ENCODE measurements at places on chromosomes 5 and 9.

DNA sequence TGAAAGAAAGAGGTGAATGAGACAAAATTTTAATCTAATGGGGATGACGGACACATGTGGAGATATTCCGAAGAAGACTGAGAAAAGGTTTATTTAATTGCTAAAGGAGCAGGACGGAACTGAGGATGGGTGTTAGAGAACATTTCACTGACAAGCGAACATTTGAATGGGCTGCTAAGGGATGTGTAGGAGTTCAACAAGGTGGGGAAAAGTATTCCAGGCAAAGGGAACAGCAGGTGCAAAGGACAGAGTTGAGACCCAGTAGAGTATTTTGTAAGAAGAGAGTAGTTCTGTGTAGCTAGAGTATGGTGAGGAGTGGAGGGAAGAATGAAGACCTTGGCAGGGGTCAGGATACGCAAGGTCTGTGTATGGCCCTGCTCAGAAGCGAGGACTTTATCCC, 47.4 kb upstream of the FRRS1L start:
- DNase-seq, result no peak

- DNase-seq, result no peak
Observed at GRCh38 chr5:96730586-96730985, 68.4 kb downstream of the CAST start.

GRCh38 chr5:16902846-16903245, 33.2 kb downstream of the MYO10 start:
- no peak for DNase-seq

DNA sequence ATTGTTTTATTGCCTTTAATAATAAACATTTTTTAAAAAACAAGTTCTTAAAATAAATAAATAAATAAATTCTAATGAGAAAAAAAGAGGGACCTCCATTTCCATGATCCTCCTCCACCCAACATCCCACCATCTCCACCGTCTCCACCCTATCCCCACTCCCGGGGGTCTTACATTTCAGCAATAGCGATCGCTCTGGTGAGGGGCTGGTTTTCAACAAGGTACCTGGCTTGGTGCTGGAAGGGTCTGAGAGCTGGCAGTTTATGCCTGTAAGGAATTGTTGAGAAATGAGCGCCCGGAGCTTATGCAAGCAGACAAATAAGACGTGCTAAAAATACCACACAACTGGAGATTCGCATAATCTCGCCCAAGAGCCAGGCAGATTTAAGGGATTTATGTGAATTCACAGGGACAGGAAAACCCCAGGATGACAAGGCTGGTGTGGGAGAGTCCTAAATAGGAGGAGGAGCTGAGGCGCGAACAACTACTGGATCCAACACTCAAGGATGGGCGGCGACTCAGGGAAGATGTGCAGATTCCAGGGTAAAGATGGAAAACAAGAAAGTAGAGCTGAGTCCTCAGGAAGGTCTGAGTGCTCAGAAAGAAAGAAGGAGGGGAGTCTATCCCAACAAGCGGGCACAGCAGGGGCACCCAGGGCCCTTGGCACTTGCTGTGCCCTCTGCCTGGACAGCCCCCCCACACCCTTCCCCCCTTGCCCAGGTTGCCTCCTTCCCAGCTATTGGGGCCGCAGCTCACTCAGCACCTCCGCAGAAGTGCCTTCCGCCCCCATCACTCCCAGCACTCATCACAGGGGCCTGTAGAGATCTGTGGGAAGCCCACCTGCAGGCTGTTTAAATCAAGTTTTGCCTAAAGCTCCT, 27.0 kb downstream of the TRIM14 start:
- DNase-seq, result peak; percentile 51

- peak; percentile 55 for DNase-seq
Observed at GRCh38 chr9:4985386-4986266, 554 bp downstream of the JAK2 start.

DNA sequence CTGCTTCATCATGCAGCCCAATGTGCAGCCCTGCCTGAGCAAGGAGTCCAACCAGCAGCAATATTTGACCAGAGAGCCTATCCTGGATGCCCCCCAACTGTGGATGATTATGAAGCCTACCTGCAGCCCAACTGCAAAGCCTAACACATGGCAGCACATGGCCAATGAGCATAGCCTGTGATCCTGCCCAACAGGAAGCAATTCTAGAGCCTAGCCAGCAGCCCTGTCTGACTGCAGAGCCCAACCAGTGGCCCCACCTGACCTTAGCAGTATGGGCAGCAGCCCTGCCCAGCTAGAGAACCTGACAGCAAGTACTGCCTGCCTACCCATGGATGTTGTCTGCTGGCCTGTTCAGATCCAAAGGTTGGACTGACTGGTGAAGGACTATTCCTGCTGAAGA, 97.3 kb upstream of the SH3GL2 start:
- no peak for DNase-seq

DNA sequence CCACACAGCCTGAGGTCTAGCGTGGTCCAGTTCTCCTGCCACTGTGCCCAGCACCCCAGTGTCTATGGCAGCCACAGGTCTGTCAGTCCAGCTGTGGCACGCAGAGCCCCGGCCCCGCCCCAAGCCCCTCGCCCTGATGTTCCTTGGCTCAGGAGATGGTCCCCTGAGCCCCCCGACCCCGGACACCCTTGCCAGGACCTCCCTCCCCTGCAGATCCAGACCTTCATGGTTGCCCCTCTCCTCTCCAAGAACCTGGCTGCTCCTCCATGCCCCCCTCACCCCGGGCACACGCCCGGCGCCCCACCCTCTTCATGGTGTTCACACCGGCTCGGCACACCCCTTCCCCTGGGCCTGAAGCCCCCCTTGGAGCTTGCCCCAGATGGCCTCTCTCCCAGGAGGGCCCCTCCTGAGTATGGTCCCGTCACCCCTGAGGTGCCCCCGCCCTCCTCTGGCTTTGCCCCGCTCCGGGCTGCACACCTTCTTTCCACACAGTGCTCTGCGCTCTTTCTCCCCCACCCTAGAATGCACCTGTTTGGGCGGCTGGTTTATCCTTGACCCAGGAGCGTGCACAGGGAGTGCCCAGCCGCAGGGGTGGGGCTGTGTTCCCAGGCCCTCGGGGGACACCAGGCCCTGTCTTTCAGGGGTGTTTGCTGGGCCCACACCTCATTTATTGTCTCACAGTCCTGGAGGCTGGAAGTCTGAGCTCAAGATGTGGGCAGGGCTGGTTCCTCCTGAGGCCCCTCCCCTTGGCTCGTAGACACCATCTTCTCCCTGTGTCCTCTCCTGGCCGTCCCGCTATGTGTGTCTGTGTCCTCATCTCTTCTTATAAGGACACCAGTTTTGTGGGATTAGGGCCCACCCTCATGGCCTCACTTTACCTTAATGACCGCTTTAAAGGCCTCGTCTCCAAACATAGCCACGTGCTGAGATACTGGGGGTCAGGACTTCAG, 37.6 kb downstream of the KCNT1 start:
- DNase-seq, result no peak

DNA sequence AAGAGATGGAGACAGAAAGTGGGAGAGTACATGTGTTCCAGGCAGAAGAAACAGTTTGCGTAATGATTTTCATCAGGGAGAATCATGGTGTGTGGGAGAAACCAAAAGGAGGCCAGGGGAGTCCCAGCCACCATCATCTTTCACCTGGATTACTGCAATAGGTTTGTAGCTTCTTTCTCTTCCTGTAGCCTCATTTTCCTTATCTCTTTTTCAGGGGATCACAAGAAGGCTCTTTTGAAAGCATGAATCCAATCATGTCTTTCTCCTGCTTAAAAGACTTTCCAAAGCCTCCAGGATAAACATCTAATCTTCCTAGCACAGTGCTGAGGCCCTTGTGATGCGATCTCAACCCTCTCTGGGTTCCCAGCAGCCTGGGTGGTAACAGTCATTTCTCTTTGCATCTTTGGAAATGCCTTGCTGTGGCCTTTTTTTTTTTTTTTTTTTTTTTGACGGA, 10.3 kb upstream of the GPBP1 start:
- peak; percentile 16 for DNase-seq

GRCh38 chr9:127847833-127848755, 6.4 kb downstream of the ENG start:
- DNase-seq, result no peak

DNA sequence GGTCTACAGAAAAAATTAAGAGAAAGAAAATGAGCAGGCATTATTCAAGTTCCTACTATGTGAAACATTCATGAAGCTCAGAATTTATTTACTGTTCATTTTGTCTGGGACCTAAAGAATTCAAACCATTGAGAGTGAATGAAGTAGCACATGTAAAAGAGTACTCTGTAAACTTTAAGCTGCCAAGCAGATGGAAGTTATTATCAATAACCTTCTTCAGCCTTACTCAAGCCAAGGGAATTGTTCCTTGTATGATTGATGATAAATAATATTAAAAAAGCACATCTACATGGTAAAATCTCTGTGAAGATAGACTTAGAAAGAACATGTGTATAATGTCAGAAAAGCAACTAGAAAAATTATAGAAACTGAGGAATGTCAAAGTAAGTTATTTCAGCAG, 17.8 kb upstream of the GLIS3 start:
- no peak for DNase-seq

GRCh38 chr5:112203229-112203628, 215.8 kb downstream of the EPB41L4A start:
- no peak for DNase-seq

DNA sequence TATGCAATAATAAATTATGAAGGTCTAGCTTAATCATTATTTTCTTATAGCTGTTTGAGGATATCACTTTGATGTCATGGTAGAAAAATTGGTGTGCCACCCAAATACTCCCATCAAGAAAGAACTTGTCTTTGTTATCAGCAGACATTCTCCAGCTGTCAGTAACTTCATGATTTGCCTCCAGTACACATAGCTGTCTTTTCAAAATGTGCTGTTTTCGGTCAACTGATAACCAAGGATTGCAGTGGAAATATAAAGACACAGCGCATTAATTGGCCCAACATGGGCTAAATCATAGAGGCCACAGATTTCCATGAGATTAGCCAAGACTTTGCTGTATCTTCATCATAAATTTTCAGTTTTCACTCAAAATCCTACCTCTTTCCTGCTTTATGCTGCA, 993.5 kb upstream of the SEMA6A start:
- DNase-seq, result no peak

DNA sequence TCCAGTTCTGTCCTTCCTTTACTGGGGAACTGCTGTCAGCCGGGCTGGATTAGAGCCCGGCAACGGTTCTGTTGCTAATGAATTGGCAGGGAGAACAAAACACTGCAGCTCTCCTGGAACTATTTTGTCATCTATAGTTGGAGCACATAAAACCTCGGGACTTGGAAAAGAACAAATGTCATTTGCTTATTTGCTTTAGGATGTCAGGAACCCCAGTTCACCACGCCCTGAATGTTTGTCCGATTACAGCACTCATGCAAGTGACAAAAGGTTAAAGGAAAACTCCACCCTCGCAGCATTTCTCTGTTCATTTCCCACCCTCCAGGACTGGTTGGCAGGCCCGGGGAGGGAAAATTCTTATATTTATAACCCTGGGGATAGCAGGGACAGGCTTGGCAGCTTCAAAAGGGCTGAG, 66.4 kb upstream of the PLPP1 start:
- DNase-seq, result peak; percentile 57

Data from neural progenitor cell (in vitro differentiated cells).